Gastroesophageal sphincter (tissue), 4 donors: ENCODE measurements at places on chromosomes 2 and 18. TPM values are rescaled to one million over a fixed set of nuclear protein-coding genes. Genes with fewer than 3 reads are reported as not detected.

Gene NOL4
- not detected for total RNA-seq

- ATAC-seq: no peak
These were observed 78.0 kb upstream of the WIPF1 start for GRCh38 chr2:174675615-174676014.

- ATAC-seq: no peak
These were observed 66.3 kb downstream of the MYO5B start for GRCh38 chr18:50128506-50129271.

DNA sequence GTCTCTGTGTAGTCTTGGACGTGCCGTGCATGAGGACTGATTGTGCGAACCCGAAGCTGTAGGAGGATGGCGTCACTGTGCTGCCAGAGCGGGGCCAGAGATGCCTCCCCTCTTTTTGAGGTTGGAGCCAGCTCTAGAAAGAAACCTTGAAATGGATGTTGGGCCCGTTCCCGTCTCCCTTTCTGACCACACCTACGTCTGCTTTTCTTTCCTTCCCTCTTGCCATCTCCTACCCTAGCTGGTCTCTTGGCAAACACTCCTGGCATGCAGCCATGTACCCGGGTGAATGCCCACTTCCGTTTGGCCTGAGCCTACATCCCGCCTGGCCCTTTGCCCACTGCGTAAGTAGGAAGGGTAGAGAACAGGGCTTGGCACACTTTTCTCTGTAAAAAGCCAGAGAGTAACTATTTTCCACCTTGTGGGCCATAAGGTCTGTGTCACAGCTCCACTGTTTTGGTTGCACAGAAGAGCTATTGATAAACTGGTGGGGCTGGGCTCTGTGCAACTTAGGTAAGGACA is 37.4 kb downstream of the SH3BP4 start:
- ATAC-seq: peak; percentile 74

DNA sequence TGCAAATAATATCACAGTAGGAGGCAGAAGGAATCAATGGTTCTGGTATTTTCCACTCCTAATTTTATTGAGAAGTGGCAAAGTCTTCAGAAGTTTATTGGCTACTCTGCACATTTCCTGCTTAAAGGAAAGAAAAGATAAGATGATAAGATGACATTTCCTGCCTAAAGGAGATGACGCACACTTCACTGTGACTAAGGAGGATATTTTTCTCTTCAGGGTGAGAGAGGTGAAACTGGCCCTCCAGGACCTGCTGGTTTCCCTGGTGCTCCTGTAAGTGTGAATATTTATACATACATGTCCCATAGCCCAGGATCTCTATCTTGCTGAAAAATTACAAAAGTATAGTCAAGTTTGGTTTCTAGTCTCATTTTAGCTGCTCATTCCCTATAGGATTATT is 27.9 kb downstream of the COL3A1 start:
- no peak for ATAC-seq

- no peak for ATAC-seq
These were observed 200.8 kb downstream of the PLCL1 start for GRCh38 chr2:198004921-198005829.

- ATAC-seq: no peak
These were observed 78.2 kb downstream of the GBX2 start for GRCh38 chr2:236090027-236090382.

- ATAC-seq: no peak
These were observed 132.4 kb upstream of the TRIB2 start for GRCh38 chr2:12584338-12584737.
